ENCODE measurements at places on chromosomes 4 and X.

GRCh38 chr4:130026185-130026584 is 930.2 kb downstream of the C4orf33 start:
- DNase-seq = no peak

- no peak for DNase-seq
Measured at GRCh38 chr4:25258980-25259578, 25.2 kb downstream of the PI4K2B start.

DNA sequence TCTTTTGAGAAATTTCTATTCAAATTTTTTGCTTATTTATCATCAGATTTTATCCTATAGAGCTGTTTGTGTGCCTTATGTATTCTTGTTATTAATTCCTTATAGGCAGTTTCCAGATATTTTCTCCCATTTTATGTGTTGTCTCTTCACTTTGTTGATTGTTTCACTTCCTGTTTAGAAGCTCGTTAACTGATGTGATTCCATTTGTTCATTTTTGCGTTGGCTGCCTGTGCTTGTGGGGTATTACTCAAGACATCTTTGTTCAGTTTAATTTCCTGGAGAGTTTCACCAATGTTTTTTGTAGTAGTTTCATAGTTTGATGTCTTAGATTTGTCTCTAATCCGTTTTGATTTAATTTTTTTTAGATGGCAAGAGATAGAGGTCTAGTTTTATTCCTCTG is 14.6 kb downstream of the ZNF718 start:
- no peak for DNase-seq

DNA sequence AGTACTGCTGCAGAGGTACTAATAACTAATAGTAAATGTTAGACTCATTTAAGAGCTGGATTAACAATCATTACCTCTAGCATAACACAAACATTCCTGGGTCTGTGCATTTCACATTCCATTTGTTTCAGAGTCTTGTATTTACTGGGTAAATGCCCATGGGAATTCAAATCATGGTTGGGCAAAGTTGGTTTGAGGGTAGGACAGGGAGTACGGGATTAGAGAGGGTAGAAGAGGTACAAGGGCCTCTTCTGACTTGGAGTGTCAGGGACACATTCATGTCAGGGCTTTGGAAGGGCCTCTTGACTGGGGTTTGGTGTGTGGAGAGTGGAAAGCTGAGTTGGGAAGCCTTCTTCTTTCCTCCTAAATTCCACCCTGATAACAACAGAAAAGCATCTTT is 65.9 kb downstream of the WWC2 start:
- DNase-seq = no peak

- no peak for DNase-seq
Measured at GRCh38 chr4:173223743-173224142, 55.1 kb downstream of the GALNT7 start.

DNA sequence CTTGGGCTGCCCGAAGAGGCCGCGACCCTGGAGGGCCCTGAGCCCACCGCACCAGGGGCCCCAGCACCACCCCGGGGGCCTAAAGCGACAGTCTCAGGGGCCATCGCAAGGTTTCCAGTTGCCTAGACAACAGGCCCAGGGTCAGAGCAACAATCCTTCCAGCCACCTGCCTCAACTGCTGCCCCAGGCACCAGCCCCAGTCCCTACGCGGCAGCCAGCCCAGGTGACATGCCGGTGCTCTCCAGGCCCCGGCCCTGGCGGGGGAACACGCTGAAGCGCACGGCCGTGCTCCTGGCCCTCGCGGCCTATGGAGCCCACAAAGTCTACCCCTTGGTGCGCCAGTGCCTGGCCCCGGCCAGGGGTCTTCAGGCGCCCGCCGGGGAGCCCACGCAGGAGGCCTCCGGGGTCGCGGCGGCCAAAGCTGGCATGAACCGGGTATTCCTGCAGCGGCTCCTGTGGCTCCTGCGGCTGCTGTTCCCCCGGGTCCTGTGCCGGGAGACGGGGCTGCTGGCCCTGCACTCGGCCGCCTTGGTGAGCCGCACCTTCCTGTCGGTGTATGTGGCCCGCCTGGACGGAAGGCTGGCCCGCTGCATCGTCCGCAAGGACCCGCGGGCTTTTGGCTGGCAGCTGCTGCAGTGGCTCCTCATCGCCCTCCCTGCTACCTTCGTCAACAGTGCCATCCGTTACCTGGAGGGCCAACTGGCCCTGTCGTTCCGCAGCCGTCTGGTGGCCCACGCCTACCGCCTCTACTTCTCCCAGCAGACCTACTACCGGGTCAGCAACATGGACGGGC is 579 bp downstream of the ABCD1 start:
- peak; percentile 31 for DNase-seq

DNA sequence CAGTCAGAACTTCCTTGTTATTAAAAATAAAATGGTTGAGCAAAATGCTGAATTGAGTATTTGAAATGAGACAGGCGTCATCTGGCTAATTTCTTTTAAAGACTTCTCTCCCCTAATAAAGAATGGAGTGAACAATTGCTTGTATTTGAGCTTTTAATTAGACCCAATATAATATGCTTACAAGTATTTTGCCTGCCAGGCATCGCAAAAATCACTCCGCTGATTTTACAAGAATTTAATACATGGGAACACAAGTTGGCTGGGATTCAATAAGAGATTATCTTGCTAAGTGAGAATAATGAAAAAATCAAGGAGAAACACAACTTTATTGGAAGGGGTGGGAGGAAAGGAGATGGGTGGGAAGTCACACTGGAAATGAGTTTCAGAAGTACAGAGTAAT is 52.3 kb downstream of the KLF3 start:
- no peak for DNase-seq

- DNase-seq = no peak
Measured at GRCh38 chrX:134144231-134144630, 92.8 kb upstream of the CCDC160 start.

DNA sequence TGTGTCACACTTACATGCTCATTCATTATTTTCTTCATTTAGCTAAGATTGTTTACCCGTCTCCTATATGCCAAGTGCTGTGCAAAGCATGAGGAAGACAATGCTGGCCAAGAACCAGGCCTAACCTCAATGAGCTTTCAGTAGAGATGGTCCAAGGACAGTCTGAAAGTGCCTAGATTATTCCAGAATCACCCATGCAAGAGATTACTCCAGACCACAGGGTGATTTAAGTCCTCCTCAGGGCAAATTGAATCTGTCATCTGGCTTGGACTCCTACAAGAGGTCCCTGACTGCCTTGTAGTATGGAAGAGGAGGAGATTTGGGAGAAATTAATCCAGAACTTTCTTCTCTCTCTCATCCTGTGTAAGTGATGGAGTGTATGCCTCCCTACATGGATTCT is 99.4 kb upstream of the NDP start:
- no peak for DNase-seq

- no peak for DNase-seq
Measured at GRCh38 chr4:141826260-141826659, 189.9 kb downstream of the IL15 start.

DNA sequence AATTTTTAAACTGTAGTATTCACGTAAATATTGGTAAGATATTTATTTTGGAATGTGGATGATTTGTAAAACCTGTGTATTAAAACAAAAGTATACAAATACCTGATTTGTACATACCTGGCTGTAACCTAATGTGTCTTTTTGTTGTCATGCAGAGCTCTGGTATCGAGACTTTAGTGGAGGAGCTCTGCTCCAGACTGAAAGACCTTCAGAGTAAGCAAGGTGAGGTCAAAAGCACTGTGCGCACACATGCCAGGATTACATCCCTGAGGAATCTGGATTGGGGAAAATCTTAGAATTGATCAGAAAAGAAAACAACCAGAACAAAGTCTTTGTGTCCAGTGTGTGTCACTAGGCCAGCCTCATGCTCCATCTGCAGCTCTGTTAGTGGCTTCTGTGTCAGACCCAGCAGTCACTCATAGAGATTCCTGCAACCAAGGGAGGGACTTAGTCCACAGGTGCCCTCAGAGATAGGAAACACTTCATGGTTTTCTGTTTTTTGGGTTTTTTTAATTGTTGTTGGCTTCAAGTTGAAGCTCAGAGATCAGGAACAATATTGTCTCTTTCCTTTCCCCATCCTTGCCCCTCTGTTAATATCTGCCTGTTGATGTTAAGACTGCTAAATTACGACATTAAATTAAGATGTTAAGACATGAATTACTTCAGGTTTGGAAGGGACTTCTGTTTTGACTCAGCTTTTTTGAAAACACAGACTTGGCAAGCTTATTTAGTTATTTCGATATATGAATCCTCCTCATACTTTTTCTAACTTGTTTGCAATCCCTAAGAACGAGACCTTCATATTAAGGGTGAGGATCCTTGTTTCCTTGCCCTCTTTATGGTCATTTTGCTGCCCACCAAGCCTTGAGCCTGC is 52.4 kb upstream of the TBC1D14 start:
- DNase-seq = no peak

GRCh38 chrX:10077425-10078188 is 79.2 kb upstream of the CLCN4 start:
- DNase-seq = no peak

GRCh38 chr4:16516796-16517439 is 290.6 kb upstream of the TAPT1 start:
- DNase-seq = peak; percentile 34

GRCh38 chr4:87117051-87117731 is 103.2 kb downstream of the KLHL8 start:
- no peak for DNase-seq

DNA sequence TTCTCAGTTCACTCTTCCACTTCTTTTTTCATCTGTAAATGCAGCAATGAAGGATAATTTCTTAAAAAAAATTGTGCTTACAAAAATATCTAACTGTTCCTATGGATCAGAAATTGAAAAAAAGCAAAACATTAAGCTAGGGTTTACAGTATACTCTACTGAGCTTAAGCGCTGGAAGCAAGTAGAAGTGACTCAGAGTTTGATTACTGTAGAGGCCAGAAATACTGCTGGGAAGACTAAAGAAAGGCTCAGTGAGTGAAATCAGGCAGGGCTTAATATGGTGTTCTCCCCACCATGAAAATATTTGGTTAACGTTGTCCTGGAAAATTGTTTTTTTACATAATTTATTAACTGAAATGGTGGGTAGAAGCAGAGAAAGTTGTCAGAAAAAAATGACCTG is 1061.8 kb upstream of the GRIA3 start:
- no peak for DNase-seq

- DNase-seq = no peak
Measured at GRCh38 chrX:27767387-27767786, 40.4 kb upstream of the MAGEB10 start.

- no peak for DNase-seq
Measured at GRCh38 chrX:129997086-129997485, 14.7 kb downstream of the BCORL1 start.

GRCh38 chrX:33589316-33589715 is 378.0 kb upstream of the DMD start:
- no peak for DNase-seq

DNA sequence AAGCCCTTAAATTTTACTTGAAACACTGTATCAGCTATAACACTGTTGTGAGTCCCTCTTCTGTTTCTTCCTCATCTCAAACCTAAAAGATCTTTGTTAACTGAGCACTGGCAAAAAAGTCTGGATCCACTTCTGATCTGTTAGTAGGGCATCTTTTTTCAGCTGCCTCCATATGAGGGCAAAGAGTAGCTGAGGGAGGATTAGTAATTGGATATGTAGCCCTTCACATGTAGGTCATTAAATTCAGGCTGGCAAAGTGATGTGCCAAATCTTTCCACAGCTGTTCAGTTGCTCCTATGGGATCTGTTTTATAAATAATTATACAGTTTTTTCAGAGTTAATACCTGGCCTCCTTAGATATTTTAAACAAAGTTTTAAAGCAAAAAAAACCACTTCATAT is 1.1 kb upstream of the TRMT10A start:
- DNase-seq = peak; percentile 29

GRCh38 chr4:54254915-54255246 is 25.8 kb downstream of the PDGFRA start:
- no peak for DNase-seq

DNA sequence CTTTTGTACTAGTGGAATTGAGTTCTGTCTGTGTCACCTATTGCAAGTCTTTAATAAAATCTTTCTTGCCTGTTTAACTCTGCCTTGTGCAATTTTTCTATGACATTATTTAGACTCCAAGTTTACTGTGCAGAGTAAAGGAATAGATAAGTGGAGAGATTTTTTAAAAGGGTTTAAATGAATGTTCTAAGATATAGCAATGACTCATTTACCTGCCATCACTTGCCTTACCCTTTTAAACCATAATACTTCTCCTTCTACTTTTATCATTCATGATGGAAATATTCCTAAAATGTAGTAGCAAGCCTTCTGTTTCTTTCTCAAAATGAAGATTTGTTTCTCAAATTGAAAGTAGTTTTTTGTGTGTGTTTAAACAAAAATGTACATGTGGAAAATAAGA is 782.8 kb upstream of the MAGEB2 start:
- no peak for DNase-seq

DNA sequence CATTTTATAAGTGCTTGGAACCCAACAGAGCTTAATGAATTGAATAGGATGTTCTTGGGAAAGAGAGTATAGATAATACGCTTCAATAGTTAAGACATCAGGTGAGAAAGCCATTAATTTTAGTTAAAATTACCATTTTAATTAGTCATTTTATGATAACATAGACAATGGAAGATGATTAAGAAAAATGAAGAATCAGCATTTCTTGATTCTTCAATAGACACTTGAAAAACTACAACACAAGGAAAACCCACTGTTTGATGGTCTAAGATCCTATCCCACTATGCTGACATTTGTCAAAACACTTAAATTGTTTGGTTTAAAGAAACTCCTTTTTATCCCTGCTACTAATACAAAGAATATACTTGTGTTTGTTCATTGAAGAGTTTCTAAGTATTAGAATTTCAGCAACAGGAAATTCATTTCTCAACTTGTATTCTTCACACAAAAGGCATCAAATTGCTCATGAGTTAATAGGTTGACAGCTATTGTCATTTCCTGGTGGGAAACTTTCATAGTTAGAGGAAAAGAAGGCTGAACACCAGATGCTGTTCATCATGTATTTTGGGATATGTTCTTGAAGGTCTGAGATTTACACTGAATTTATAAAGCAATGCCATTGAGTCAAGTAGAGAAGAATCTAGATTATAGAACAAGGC is 9.6 kb upstream of the CXCL2 start:
- no peak for DNase-seq

GRCh38 chr4:5998333-5998936 is 19.8 kb downstream of the C4orf50 start:
- peak; percentile 68 for DNase-seq

GRCh38 chr4:84389406-84389805 is 109.7 kb downstream of the NKX6-1 start:
- DNase-seq = no peak

DNA sequence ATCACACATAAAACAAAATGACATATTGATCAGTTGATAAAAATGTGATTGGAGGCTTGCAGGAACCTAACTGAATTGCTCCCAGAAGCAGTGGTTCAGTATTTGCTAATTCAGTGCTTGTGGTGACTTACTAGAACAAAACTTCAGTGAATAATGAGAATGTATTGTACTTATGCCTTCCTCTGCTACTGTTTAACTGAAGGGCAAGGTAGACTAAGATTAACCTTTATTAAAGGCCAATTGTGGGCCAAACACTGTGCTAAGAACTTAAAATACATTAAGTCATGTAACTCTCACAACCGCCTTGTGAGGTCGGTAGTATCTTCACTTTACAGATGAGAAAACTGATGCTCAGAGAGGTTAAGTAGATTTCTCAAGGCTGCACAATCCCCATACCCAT is 14.9 kb downstream of the IGFBP7 start:
- no peak for DNase-seq

All from right hindlimb (tissue), 1 donor.